ENCODE measurements at places on chromosomes 12 and 14.

- no peak for DNase-seq
Measured at GRCh38 chr12:112425582-112426382, 7.0 kb downstream of the PTPN11 start.

DNA sequence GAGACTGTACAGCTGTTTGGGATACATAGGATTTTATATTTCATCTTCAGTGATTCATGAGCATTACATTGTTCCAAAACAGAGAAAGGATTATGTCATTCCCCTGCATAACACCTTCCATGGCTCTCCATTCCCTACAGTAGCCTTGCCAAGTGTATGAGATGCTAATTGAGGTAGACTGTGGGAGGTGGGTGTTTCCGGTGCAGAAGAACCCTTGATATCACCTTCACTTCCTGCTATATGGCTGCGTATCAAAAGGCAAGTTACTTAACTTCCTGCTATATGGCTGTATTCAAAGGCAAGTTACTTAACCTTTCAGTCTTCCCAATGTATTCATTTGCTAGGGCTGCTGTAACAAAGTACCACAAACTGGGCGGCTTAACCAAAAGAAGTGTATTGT lies 11.2 kb downstream of the FAR2 start:
- DNase-seq, result peak; percentile 5

DNA sequence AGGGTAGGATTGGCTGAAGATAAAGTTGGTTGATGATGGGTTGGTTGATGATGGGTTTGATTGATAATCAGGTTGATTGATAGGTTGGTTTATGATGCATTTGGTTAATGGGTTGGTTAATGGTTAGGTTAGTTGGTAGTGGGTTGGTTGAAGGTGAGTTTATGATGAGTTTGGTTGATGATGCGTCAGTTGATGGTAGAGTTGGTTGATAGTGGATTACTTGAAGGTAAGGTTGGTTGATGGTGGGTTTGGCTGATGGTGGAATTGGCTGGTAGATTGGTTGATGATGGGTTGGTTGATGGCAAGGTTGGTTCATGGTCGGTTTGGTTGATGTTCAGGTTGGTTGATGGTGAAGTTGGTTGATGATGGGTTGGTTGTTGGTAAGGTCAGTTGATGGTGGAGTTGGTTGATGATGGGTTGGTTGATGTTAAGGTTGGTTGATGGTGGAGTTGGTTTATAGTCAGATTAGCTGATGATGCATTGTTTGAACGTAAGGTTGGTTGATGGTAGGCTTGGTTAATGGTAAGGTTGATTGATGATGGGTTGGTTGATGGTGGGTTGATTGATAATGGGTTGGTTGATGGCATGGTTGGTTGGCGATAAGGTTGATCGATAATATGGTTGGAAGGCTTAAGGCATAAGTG lies 146.4 kb downstream of the ADGRD1 start:
- no peak for DNase-seq

DNA sequence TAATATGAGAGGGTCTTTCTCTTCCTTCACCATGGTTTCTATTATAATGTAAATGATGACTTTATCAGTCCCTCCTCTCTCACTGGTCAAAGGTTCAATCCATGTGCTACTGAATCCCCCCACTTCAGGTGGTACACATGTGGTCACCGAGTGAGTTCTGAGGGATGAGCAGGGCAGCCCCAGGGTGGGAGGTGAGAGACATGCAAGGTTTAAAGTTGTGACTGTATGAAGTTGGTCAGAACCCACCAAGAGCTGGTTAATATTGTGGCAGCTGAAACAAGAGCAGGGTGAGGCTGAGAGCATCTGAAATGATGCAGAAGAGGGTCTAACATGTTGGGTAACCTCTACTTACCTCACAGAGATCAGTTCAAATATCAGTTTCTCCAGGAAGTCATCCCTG lies 444.7 kb upstream of the FBXO33 start:
- DNase-seq, result no peak

DNA sequence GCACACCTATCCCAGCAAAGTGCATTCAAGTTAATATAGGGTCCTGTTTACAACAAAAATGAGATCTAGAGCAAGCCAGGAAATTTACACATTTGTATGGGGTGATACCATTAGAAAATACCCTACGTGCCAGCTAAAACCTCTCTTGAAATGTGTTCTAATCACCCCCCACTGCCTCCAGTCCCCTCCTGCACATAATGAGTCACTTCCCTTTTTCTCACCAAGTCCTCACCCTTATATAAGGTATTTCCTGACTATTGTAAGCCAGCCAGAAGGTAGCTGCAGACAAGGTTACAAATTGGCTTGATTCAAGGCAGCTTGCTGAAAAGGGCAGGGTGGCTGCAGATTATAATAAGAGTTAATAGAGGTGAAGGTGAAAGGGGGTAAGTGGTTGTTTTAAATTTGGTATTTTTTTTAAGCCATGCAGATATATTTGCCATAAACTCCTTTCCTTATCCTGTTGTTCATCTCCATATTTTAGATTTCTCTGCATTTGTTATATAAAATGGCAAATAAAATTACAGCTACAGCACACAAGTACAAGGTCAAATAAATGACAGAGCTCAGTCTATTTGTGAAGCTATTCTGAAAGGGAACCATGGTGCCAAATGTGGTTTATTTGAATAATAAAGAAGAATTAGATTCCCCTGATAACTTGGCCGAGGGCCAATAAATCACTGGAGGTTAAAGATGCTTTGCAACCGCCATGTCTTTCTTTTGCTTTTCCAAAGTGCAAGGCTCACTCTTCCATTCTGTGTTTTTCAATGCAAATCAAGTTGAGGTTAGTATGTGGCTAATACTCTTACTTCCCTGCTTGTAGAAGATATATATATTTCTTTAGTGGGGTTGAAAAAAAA lies 385.9 kb downstream of the EGLN3 start:
- DNase-seq, result no peak

GRCh38 chr12:113361574-113362370 lies 3.4 kb downstream of the PLBD2 start:
- no peak for DNase-seq

- no peak for DNase-seq
Measured at GRCh38 chr14:71403656-71404055, 496.4 kb downstream of the PCNX1 start.

DNA sequence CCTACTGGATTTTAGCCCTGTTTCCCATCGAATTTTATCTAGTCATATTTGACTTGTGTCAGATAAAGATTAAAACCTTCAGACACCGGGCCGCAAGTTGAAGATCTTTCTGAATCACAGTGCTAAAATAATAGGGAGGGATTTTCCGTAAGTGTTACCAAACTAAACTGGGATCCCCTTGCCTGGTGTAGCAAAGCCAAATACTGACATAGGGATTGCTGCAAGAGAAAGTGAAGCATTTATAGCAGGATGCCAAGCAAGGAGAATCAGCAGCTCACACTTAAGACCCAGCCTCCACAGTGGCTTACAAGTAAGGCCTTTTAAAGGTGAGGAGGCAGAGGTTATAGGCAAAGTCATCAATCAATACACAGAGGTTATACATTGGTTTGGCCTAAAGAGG lies 147.4 kb downstream of the AKAP6 start:
- DNase-seq, result no peak

GRCh38 chr12:19916974-19917373 lies 451.4 kb upstream of the PDE3A start:
- DNase-seq, result no peak

DNA sequence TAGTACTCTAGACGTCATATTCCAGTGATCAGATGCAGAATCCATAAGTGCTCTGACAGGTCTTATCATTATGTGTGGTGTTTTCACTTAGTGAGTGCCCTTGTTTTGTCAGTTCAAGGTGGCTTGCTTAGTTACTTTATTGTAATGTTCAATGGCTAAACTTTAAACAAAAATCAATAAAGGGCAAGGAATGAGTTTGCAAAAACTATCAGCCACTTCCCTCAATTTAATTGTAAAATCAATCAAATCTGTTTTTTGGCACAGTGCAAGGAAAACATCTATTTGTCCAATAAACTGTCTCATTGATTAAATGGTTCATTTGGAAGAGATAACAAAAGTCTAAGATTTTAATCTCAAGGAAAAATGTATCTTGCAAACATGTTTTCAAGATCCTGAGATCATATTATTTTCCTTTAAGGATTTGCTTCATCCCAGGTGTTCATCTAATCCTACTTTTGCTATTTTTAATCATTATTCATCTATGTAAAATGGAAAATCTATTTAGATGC lies 59.6 kb upstream of the EEA1 start:
- DNase-seq, result no peak

GRCh38 chr12:104482113-104482512 lies 25.4 kb downstream of the CHST11 start:
- no peak for DNase-seq

DNA sequence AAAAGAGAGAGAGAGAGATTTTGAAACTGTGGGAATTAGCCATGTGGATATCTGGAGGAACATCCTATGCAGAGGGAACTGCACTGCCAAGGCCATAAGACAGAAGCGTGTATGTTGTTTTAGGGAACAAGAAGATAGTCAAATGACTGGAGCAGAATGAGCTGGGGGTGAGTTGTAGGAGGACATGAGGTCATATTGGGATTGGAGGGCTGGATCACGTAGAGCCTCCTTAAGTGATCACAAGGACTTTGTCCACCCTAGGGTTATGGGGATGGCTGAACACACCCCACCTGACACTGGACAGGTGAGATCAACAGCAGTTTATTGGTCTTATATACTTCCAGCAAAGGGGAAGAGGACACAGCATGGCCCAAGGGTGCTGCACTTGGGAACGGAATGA lies 8.2 kb upstream of the CGRRF1 start:
- DNase-seq, result no peak

DNA sequence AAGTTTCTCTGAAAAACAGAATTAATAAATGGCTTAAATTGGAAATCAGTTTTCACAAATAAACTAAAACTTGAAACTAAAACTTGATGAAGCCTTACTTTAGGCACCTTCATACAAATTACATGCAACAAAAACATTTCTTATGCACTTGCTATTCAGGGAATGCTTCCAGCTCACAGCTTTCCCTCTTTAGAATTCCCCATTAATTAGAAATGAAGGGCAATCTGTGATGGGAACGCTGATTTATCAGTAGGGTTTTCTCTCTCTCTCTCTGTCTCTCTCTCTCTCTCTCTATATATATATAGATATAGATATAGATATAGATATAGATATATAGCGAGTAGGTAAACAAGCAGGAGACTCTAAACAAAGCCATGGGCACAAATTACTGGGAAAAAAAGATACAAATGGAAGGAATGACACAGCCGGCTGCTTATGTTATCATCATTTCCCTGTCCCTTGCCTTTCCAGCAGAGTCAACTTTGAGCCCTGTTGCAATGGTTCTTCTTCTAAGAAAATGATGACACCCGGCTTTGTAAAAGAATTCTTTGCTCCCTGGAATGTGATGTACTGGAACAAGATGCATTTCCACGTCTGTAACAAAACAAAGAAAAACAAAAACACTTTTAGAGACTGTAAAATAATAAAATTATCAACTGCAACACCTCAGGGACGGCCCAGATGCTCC lies 1121.6 kb upstream of the TMEM132C start:
- no peak for DNase-seq

- no peak for DNase-seq
Measured at GRCh38 chr14:99742509-99743487, 50.4 kb upstream of the EML1 start.

DNA sequence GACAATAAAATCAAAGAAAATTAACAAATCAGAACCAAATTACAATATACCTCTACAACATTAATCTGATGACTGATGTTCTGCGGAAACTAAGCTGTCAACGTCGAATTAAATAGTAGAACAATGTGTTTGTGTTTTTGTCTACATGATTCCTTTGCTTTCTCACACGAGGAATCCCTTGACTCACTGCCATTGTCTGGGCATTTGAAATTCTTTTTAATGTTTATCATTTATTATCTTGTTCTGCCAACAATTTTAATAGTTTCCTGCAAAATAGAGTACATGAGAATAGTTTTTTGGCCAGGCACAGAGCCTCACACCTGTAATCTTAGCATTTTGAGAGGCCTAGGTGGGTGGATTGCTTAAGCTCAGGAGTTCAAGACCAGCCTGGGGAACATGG lies 76.6 kb upstream of the KRAS start:
- DNase-seq, result no peak

DNA sequence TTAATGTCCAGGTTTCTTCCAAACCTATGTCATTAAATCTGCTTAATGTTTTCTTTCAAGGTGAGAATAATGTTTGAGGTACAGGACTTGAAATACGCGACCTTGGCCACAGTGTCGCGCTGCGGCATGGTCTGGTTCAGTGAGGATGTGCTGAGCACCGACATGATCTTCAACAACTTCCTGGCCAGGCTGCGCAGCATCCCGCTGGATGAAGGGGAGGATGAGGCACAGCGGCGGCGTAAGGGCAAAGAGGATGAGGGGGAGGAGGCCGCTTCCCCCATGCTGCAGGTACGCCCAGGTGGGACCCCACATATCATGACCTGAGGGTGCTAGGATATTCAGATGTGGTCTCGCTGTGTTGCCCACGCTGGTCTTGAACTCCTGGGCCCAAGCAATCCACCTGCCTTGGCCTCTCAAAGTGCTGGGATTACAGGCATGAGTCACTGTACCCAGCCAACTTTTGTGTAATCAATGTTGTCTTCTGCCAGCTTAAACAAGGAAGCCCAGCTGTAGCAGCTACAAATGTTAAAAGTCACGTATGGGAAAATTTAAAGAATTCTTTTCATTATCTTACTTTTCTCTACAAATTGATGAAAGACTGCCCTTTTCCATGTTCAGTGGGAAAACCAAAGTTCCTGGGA lies 50.8 kb downstream of the DYNC1H1 start:
- DNase-seq, result no peak

- DNase-seq, result no peak
Measured at GRCh38 chr12:18313306-18313705, 52.0 kb downstream of the PIK3C2G start.

DNA sequence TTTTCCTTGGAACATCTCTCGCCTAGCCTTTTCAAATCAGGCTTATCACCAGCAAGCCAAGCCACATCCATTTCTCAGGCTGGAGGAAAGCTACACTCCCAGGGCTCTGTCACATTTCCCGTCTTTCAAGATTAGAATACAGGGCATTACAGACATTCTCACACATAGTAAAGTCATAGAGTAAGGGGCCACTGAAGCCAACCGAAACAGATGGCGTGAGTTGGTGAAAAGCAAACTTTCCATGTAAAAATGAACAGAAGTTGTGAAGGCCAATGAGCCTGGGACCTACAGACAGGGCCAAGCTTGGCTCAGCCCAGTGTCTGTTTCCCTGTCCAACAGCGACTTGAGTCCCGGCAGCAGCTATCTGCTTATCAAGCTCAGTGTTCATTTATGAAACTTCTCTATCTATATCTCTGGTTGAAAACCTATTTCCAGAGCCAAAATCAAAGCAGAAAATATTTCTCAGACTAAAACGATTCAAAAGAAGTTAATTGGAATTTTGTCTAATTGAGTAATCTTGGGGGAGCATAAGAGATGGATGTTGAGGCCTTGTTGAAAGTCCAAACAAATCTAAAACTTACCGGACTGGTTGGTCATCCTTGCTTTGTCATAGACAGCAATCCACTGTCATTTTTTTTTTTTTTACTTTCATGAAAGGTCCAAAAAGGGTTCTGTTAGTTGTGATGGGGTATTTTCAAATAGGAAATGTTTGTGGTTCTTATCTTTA lies 105.6 kb downstream of the DAAM1 start:
- DNase-seq, result no peak

- DNase-seq, result no peak
Measured at GRCh38 chr12:2395354-2395977, 342.7 kb downstream of the CACNA1C start.

- DNase-seq, result no peak
Measured at GRCh38 chr12:95674163-95674562, 116.4 kb downstream of the NTN4 start.

All from stimulated activated naive CD4-positive, alpha-beta T cell treated with Interleukin-2 at 50 U/mL for 16 hours (primary cell).